ENCODE measurements at places on chromosomes 13 and 19.

GRCh38 chr19:36488846-36489117 lies 579 bp downstream of the ZNF566 start:
- DNase-seq = peak; percentile 13

DNA sequence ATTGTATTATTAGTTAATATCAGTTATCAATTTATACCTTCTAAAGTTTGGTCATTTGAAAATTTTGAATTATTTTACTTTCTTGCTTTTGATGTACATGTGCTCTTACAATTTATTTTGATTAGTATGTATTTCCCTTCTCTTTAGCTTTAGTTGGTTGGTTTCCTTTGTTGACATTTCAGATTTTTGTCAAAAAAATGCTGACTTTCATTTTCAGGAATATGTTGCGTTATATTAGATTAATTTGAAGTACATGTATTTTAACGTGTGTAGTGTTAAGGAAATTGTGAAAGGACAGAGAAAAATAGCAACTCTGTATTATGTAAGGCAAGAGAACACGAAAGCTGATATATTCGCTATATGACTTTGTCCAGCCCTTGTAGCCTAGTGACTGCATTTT lies 342.9 kb upstream of the SLITRK6 start:
- no peak for DNase-seq

DNA sequence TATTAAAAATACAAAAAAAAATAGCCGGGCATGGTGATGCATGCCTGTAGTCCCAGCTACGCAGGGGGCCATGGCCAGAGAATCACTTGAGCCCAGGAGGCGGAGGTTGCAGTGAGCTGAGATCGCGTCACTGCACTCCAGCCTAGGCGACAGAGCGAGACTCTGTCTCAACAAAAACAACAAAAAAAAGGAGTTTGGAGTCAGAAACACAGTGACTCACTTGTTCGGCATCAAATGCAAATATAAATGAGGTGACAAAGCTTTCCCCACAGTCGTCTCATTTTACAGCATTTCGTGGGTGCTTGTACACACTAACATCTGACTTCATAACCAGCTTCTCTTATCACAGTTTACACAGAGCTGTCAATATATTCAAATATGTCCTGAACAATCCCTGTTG lies 11.0 kb downstream of the ZNF665 start:
- no peak for DNase-seq

DNA sequence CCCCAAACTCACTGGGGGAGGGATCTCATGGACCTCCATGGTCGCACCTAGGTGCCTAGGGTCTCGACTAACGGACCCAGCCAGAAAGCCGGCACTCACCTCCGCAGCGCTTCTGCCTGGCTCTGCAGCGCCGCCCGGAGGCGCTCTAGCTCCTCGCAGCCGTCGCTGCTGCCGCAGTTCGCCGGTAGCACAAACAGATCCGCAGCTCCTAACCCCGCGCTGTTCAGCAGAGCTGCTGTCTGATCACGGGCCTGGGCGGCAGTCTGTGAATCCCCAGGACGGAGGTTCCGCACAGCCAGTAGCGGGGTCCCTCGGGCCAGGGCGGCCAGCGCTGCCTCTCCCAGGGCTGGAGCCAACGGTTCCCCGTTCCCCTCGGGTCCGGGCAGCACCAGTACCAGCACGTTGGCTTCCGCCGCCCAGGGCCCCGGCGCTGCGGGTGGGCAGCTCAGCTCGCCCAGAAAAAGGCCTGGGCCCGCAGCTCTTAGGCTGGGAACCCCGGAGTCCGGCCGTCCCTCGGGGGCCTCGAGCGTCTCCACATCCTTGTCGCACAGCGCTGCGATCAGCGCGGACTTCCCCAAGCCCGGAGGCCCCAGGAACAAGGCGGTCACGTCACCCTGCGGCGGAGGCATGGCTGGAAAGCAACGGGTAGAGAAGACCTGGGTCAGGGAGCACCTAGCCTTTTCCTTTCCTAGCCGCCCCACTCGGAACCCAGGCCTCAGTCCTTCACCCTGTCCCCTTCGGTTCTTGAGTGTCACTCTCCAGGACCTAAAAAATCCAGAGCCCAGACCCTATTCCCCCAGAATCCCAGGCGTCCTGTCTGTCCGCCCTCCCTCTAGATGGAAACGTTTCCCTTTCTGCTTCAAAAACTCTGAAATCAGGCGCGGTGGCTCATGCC lies 977 bp downstream of the IRGQ start:
- DNase-seq = peak; percentile 36

DNA sequence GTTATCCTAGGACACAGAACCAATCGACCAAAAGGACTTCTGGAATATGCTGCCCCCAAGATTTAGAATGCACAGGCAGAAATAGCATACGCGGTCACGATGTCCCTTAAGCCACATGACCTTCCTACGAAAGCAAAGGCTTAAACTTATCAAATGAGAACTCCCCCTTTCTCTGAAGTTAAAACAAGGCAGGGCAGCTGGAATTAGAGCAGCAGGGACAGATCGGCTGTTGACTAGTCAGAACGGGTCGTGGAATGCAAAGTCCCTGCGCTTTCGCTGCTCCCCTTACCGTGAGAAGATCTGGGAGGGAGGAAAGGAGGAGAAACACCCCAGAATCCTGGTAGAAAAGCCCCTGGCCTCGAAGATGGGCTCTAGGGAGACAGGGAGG lies 799 bp upstream of the USPL1 start:
- peak; percentile 79 for DNase-seq

GRCh38 chr19:13302526-13303270 lies 152.5 kb downstream of the IER2 start:
- DNase-seq = peak; percentile 35

GRCh38 chr13:32878163-32878562 lies 138.1 kb upstream of the KL start:
- no peak for DNase-seq

DNA sequence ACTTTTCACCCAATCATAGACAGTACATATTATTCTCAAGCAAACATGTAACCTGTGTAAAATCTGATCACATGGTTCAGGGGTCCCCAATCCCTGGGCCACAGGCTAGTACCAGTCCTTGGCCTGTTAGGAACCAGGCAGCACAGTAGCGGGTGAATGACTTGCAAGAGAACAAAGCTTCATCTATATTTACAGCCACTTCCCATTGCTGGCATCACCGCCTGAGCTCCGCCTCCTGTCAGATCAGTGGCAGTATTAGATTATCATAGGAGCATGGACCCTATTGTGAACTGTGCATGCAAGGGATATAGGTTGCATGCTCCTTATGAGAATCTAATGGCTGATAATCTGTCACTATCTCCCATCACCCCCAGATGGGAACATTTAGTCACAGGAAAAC lies 133.1 kb downstream of the MAB21L1 start:
- no peak for DNase-seq

GRCh38 chr13:75581874-75582640 lies 32.5 kb downstream of the UCHL3 start:
- DNase-seq = no peak

- no peak for DNase-seq
These were observed 145.2 kb downstream of the USP12 start for GRCh38 chr13:27026396-27026795.

DNA sequence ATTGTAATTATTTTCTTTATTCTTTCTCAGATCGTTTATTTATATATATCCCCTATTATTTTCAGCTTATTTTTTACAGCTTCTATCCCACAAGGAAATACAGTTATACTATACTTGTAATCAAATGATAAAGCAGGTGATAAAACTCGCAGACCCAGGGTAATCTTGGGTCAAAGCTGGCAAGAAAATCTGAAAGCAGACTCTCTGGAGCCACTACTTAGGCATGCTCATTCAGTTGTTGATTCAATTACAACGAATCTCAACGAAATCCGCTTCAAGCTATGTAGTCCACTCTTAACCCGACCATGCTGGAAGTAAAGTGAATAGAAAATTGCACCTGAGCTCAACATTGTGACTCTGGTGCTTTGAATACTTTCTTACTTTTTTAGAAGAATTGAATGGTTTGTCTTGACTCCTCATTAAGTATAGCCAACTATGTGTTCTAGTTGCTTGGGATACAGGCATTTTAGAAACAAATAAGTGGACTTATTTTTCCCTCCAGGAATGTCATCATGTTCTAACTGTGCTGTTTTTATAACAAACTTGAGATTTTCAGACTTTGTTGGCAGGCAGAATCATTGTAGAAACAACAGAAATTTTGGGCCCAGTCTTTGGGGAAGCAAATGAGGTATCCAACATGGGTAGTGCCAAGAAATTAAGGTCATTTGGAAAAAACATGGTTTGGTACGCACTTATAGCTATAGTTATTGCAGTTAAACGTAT lies 21.4 kb downstream of the ESD start:
- DNase-seq = no peak

DNA sequence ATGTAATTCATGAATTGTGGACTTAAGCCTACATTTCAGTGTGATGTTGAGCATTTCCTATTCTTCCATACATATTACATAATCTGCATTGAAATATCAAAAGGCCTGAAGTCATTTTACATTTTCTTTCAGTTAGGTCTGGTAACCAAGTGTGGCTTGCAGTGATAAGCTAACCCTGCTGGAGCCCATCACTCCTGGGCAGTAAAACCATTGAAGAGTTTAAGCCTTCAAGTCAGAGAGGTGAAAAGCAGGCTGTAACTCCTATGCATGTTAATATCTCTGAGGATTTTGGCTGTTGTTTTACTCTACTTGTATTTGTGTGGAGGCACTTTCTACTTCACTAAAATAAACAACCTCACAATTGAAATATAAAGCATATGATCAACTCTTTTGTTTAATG lies 248.8 kb downstream of the SLITRK5 start:
- no peak for DNase-seq

DNA sequence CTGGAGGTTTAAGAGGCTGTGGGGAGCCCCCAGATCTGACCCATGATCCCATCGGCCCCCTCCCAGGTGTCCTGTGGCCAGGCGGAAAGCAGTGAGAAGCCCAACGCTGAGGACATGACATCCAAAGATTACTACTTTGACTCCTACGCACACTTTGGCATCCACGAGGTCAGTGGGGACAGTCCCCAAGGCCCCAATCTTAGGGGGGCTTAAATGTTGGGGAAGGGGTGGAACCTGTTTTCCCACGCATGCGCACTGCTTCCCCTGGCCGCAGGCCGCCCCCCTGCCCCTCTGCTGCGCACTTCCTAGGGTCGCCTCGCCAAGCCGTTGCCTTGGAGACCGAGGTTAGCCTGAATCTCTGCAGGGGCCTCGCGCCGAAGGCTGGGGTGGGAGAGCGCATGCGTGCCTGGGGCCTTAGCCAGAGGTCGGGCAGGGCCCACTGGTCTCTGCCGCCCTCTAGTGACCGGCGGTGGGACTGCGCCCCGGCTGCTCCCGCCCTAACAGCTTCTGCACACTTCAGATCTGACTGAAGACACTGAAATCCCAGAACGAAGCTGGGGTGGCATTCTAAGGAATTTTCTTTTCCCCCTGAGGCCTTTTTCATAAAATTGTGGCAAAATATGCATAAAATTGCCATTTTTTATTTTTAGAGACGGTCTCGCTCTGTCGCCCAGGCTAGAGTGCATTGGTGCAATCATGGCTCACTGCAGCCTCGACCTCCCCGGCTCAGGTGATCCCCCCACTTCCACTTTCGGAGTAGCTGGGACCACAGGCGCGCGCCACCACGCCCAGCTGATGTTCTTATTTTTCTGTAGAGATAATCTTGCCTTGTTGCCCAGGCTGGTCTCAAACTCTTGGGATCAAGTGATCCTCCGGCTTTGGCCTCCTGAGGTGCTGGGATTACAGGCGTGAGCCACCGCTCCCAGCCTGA lies 3.6 kb downstream of the PRMT1 start:
- peak; percentile 96 for DNase-seq

GRCh38 chr13:86792153-86792651 lies 879.0 kb upstream of the SLITRK5 start:
- no peak for DNase-seq

DNA sequence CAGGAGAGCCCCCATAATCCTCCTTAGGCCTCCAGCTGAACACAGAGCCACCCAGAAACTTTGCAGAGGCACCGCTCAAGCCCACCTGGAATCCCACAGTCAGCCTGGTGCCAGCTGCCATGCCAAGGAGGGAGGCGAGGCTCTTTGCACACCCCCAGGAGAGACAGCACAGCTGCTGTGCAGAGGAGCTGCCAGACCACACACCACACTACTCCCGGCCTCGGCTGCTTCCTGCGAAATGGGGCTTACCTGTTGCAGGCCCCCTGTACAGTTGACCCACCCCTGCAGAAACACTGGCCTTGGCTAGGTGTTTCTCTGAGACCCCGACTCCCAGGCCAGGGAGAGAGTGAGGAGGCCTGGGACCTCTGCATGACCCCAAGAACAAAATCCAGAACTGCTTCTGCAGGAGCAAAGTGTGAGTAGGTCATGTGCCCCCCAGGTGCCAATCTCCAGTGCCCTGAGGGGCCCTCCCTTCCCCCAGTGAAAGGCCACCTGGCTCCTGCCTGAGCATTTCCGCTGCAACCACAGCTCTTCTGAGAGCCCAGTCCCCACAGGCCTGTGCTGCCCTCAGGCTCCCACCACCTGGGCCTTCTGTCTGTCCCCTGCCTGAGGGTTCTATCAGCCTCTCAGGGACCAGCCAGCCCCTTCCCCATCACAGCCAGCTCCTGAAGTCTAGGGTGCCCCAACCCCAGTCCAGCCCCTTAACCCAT lies 580.4 kb downstream of the UQCRFS1 start:
- DNase-seq = no peak

DNA sequence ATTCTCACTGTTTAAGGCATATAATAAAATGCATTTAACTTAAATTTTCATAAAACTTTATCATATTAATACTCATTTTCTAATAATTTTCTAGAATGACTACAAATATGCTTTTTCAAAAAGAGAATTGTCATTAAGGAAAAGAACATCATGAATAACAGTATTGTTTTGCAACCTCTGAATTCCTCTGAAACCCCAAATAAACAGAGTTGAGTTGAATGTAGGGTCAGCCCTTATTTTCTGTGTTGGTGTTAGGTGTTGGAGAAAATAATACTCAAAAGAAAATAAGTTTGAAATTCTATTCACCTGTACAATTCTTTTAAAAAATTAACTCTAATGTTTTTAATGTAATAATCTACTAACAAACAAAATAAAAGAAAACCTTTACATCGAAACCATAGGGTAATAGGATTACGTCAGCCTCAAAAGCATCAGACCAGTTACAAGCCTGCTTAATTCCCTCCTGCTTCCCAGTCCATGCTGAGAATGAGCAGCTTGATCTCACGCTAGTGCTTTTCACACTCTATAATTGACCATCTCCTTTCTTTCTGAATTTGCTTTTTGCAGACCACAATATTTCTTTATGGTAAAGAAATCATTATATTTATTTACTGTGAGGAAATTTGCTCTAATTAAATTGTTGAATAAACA lies 160.9 kb downstream of the PCDH9 start:
- no peak for DNase-seq

- peak; percentile 75 for DNase-seq
These were observed 27.3 kb downstream of the LRFN3 start for GRCh38 chr19:35963514-35963913.

Measured in AG08395 (cell line).